ENCODE measurements at places on chromosomes 12 and 14.
A peak's percentile ranks its signal among the peaks of the same experiment; 100 is the strongest.

DNA sequence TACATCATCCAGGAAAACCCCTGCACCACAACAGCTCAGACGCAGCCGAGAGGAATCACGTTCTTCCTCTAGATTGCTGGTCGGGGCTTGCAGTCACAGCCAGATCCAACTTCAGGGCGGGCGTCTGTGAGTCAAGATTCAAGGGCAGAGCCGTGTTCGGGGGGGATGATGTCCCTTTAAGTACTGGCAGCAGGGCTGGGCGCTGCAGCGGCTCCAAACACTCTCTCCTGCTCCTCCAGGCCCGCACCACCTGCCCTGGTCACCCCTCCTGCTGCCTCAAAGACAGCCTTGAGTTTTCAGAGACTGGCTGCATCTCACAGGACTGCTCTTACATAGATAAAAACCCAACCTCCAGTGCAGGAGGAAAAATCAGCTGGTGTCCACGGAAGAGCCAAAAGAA, 68.3 kb downstream of the KDM2B start:
- no peak for DNase-seq

- DNase-seq = no peak
These were observed at the start of gene ANO4 for GRCh38 chr12:100794441-100795173. Gene ANO4, plus strand, starts transcription at chr12:100794776. Its CDS starts 107,010 bp downstream, at chr12:100901786.

GRCh38 chr12:84150201-84150600, 762.4 kb downstream of the SLC6A15 start:
- no peak for DNase-seq

GRCh38 chr14:70343141-70343540, 16.3 kb downstream of the COX16 start:
- no peak for DNase-seq

DNA sequence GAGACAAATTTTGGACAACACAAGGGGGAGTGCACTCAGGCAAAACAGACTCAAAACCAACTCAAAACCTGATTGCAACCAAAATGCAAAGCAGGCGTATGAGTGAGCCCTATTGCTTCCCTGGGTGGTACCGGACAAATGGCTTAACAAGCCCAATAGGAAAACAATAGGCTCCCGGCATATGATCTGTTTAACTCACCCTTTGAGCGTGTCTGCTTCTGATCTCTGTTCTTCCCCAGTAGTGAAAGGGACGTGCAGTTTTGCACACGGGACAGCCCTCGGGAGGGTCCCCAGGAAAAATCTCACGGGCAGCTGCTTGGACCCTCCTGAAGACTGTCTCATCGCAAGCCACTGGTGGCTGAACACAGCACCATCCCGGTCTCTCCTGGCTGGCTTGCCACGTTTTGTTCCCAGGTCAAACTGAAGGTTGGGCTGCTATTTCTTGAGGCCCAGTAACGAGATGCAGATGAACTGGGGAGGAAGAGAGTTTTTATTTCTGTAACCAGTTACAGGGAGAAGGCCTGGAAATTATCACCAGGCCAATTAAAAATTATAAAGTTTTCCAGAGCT, 9.9 kb downstream of the SOAT2 start:
- no peak for DNase-seq

DNA sequence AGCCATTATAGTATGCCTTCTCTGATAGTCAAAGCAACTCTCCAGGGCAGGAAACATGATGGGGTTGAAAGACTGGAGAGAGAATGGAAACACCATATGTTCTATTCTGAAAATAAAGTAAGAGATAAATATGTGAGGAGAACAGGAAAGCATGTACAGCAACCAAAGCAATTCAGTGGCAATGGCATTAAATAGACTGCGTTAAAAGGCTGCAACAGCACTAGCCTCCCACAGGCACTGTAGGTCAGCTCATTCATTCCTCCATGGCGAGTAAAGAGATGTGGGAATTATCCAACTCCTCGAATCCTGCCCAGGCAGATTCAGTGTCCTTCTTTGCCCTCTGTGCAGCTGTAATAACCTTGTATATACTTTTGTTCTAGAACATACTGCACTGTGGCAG, 43.8 kb downstream of the ANO6 start:
- DNase-seq = no peak

DNA sequence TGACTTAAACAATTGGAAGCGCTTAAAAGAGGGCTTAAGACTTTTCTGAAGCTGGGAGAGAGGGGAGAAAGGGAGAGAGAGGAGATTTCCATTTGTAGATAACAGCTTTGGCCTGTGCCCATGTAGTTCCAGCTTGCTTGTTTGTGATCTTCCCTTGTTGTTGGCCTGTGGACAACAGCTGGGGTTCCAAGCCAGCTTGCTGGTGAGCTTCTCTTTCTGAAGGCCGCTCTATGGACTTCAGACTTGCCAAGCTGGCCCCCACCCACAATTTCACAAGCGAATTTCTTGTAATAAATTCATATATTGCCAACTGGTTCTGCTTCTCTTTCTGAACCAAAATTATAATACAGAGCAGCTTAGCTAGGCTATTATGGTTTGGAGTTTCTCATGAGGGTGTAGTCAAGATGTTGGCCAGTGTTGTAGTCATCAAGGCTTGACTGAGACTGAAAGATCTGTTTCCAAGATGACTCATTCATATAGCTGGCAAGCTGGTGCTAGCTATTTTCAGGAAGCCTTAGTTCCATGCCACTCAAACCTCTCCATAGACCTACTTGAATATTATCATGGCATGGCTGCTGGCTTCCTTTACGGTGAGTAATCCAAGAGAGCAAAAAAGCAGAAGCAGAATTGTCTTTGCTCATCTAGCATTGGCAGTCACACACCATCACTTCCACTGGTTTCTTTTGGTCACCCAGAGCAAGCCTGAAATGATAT, 89.4 kb downstream of the ATP23 start:
- DNase-seq = no peak

DNA sequence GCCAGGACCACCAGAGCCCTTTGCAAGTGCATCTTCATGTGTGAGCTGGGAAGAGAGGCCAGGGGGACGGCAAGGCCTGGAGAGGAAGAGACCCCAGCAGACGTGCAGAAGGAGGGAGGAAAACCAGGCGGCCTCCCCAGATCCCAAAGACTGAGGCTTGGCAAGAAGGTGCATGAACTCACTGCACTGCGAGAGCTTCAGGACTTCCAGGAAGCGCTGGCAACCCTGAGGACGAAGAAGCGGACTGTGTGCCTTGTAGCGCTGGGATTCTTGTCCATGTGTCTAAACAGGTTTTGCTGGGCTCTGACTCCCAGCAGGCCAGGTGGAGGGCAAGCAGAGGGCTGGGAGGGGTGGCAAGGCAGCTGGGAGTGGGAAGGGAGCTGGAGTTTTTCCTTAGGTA, 939 bp downstream of the TGFB3 start:
- no peak for DNase-seq

GRCh38 chr12:93483151-93483807, 16.0 kb downstream of the MRPL42 start:
- no peak for DNase-seq

GRCh38 chr12:64696080-64696741, 63.0 kb downstream of the GNS start:
- DNase-seq = no peak

DNA sequence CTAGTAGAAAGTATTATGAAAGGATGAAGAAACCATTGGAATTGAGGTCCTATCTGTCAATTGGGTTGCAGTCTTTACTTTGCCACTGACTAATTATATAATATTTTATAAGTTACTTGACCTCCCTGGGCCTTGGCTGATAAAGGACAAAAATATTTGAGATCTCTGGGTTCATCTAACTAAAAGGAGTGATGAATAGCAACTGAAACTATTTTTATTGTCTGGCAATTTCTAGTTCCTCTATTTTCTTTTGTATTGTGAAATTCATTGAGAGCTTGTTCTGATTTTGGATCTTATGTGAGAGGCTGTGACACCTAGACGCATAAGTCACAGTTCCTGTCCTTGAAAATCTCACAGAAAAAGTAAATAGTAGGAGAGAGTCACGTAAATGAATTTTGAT, 415.7 kb upstream of the ATP2B1 start:
- no peak for DNase-seq

DNA sequence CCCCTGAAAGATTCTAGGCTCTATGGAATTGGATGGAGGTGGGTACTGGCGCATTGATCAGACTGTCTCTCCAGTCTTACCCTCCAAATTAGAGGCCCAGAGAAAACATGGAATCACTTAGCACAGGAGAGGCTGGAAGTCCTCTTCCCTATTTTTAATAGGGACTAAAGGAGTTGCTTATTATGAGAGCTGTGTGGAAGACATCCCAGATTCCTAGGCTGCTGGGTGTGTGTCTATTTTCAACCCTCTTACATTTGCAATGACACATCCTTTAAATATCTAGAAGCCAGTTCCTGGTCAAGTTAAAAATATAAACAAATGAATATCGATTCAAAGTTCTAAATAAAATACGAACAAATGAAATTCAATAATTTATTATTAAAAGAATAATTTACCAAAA, 58.3 kb upstream of the ARID2 start:
- no peak for DNase-seq

DNA sequence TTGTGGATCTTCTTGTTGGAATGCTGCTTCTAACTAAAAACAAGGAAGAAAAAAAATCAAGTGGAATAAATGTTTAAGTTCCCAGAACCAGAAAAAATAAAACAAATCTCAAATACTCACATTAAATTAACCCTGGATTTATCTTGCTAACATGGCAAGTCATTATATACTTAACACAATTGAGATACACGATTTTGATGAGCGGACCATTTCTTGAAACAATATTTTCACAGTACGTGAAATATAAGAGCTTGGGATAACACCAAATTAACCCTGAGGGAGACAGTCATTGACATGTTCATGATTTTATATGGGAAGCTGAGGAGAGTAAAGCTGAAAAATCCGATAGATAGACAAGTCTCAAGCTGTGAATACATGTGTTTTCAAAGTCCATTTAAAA, 128.6 kb downstream of the PTCSC3 start:
- no peak for DNase-seq

GRCh38 chr14:100490252-100490651, 97.0 kb downstream of the BEGAIN start:
- no peak for DNase-seq

DNA sequence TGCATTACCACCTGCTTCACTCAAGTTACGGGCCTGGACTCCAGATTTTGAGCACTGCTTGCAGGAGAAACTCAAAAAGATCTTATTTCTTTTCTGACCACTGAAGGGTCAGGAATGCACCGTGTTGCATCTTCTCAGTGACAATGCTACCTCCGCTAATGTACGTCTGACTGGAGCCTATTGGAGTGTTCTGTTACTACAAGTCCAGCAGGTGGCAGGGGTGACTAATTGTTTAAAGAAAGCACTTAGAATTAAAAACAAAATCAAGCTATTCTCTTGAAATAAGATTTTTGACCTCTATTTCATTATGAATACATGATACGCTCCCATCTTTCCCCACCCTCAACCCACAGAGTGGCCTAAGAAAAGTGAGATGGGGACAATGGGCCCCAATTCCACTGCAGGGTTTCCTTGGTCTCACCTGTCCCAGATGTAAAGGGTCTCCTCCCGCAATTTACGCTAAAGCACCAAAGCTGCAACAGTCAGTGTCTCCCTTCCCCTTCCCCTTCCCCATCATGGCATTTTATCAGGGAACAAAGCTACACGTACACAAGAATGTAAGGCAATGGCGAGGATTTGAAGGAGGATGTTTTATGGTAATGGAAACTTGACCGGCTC, 2.2 kb downstream of the TBPL2 start:
- peak; percentile 31 for DNase-seq

DNA sequence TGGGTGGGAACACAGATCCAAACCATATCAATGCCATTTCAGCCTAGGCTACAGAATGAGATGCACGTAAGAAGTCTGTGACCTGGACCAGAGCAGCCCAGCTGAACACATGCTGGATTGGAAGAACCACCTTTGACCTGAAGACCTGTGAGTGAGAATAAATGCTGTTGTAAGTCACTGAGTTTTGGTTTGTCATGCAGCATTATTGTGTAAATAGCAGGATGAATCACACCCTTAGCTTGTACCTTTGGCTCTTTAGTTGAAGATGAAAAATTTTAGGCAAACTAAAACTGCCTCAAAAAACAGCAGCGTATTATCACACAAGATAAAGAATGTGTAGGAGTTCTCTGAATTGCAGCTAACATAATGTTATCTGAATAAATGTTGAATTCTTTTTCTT, 199.4 kb upstream of the LRIG3 start:
- no peak for DNase-seq

- no peak for DNase-seq
These were observed 34.8 kb downstream of the AMN start for GRCh38 chr14:102957222-102957621.

GRCh38 chr12:88896958-88897357, 316.7 kb upstream of the KITLG start:
- DNase-seq = no peak

GRCh38 chr12:57891542-57892228, 45.2 kb upstream of the CTDSP2 start:
- no peak for DNase-seq

- DNase-seq = peak; percentile 73
These were observed 40.3 kb downstream of the MAP1LC3B2 start for GRCh38 chr12:116599285-116600136.

DNA sequence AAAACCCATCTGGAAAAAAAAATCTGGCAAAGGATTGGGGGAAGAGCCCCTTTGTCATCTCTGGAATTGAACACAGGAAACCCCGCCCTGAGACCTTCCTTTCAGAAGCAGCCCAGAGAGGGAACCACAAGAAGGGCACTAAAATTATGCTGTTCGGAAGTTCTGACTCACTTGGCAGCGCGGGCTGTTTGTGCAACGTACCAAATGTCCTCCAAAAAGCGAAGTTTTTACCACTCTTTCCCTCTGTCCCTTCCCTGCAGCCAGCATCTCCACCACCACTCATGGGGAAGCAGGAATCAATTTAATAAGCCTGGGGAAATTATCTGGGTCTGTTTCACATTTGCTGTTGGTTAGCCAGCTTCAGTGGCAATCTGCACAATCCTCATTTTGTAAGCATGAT, 3.2 kb upstream of the SYNE3 start:
- peak; percentile 83 for DNase-seq

GRCh38 chr14:89292579-89293313, 124.3 kb downstream of the FOXN3 start:
- DNase-seq = no peak

DNA sequence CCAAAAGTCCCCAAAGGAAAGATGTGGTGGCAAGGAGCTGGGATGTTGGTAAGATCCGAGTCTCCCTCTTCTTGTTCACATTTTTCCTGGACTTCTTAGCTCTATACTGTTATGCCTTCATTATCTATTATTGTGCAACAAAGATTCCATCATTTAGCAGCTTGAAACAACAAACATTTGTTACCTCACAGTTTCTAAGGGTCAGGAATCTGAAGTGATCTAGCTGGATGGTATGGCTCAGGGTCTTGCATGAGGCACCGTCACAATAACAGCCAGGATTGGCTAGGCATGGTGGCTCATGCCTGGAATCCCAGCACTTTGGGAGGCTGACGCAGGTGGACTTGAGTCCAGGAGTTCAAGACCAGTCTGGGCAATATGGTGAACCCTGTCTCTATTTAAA, 51.1 kb upstream of the KRAS start:
- DNase-seq = no peak

- no peak for DNase-seq
These were observed 363 bp upstream of the LMO3 start for GRCh38 chr12:16606201-16606849.

GRCh38 chr12:11705010-11705409, 55.5 kb downstream of the ETV6 start:
- no peak for DNase-seq

Measured in activated naive CD4-positive, alpha-beta T cell treated with anti-CD3 and anti-CD28 coated beads, Interleukin-2, amount 10 ng/mL, durations not matched to agents 7 days and 5 days (primary cell).